Common myeloid progenitor, CD34-positive (primary cell): ENCODE measurements at places on chromosomes 4 and X.

DNA sequence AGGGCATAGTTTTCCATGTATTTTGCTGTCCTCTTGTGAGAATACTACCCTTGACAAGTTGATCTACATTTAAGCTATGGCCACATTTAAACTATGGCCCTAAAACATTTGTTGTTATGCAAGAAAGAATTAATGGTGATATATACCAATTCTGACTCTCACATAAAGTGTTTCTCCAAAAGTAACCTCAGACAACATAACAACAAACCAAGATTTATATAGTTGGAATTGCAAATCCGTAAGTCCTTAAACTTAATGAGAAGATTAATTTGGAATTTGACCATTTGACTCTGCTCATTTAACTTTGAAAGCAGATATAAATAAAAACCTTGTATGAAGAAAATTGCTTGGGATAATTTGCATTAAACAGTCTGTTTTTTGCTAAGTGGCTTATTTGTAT, 38.9 kb downstream of the RUFY3 start:
- DNase-seq: no peak

DNA sequence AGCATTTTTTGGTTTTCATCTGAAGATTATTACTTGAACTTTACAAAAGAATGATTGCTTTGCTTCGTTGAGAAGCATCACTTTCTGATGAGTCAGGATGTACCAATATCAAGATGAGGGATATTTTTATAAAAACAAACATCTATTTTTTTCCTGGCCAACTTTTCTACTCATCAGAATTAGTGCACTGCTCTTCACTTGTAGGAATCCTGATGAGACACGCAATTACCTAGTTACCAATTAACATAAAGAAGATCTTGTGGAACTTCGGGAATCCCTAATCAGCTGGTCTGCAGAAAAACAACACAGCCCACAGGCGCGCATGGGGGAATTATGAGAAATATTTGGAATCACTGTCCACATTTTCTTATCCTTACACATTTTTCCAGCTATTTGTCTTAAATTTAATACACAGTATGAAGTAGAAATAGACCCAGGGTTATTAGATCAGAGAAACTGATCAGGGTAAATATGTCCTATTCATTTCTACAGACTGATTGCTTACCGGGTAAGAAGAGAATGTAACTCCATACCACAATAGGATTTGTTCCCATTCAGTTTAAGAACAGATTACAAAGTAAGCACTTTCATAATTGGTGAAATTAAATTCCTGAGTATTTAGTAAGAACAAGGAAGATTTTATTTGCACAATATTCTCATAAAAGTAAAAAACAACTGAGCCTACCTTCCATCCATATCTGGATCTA, 50.9 kb downstream of the MFAP3L start:
- no peak for DNase-seq

DNA sequence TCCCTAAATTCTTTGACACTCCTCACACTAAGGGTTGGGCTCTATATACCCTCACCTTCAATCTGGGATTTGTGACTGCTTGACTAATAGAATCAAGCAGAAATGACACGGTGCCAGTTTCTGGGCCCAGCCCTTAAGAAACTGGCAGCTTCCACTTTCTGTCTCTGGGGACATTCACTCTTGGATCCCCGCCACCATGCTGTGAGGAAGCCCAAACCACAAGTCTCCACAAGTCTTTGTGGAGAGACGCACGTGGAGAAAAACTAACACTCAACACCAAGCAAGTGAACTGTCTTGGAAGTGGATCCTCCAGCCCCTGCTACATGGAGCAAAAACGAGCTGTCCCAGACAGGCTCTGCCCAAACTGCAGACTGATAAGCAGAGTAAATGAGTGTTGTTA, 1.1 kb upstream of the EDNRA start:
- no peak for DNase-seq

DNA sequence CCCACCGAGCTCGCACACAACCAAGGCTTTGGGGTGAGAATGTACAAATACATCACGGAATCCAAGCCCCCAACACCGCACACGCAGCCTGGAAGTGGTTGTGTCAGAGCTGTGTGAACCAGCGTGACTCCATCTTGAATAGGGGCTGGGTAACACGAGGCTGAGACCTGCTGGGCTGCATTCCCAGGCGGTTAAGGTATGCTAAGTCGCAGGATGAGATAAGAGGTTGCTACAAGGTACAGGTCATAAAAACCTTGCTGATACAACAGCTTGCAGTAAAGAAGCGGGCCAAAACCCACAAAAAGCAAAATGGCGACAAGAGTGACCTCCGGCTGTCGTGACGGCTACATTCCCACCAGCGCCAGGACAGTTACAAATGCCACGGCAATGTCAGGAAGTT, 258.4 kb downstream of the DHRSX start:
- no peak for DNase-seq

DNA sequence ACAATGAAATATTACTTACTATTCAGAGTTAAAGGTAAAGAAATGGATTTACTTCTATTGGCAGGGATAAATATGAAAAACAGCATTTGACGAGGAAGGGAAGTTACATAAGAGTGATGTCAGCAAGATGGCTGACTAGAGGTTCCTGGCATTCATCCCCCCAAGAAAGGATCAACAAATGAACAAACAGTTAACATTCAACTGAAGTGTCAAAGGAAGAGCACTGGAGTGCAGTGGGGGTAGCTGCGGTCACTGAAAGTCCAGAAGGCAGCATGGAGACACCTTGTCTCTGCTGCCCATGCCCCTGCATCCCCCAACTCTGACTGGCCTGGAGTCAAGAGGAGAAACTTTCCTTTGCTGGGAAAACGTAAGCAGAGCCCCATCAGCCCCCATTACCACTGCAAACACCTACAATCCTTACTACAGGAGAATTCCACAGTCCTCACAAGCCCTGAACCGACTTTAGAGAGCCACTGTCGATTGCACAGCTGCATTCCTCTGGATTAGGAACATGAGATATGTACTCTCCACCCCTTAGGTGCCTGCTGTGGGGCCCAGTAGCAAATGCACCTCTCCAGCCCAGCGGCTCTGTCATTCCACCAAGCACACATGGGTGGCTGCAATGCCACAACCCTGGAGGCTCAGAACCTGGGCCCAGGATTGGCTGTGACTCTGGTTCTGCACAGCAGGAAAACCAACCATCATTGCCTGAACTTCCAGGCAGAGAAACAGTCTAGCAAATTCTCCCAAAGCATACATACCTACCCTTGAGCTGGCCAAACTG, 79.5 kb downstream of the CBR4 start:
- no peak for DNase-seq
